Amygdala (tissue), 56 donors: ENCODE measurements at places on chromosomes 2 and 18.

GRCh38 chr18:3660739-3661515, 211.0 kb downstream of the TGIF1 start:
- no peak for DNase-seq

DNA sequence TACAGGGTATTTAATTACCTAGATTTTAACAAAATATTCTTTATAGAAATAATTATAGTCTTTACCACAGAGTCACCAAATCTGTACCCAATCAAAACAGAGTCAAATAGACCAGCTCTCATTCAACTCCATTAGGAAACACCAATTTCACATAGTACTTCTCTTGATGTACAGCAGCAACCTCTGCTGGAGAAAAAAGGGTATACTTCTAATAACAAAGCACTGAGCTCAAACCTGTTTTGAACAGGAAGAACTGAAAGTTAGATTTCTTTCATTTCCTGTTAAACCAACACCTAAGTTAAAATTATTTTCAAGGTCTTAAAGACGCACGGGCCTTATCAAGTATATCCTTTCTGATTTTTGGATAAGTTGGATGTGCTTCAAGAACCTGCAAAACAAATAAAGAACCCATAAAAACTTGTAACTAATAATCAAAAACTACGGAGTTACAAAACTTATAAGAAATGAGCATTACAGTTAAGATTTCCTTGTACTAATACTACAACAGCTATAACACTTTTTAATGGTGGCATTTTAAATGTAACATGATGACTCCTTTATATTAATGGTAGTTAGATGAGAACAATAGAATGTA, 79.0 kb downstream of the TTC21B start:
- no peak for DNase-seq

- no peak for DNase-seq
Measured at GRCh38 chr2:109148991-109149645, 20.1 kb downstream of the SH3RF3 start.

DNA sequence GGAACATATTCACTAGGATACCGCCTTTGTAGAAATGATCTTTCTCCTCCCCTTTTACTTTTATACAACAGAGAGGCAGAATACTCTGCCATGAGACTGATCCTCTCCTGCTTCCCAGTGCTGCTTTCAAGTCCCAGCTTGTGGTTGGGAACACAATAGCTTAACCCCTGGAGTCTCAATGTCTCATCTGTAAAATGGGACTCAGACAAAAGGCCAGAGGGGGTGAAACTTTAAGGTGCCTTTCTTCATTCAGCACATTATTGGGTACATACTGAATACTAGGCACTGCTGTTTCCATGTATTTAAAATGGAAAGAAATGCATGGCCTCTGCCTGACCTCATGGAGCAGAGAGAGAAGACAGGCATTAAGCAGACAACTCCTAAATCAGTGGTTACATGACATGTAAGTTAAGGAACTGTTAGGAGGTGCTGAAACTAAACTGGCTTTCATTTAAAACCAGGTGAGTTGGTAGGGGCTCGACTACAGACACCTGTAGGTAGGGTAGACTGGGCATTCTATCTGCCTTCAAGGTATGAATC, 53.8 kb downstream of the MAP4K4 start:
- DNase-seq = no peak

GRCh38 chr2:130791617-130791939, 36.2 kb downstream of the AMER3 start:
- no peak for DNase-seq

DNA sequence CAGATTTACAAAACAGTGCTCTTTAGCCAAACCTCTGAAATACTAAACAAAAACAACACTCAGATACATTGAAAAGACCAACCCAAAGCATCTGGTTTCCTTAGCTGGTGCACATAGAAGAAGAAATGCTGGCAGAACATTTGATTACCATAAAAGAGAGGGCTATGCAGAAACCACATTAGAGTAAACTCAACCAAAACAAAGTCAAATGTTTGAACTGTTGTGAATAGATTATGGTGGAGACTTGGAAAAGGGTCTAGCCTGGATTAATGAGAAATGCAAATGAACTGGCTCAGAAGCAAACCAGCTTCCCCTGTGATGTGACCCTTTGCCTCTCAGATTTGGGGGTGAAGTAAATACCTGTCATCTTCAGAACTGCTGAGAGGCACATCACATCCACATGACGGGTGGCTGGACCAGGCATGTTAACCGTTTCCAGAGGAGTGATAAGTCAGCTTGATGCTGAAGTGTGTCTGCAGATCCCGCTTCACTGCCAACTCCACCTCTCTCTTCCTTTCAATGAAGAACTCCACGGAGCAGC, 153.0 kb downstream of the NRP2 start:
- DNase-seq = no peak

DNA sequence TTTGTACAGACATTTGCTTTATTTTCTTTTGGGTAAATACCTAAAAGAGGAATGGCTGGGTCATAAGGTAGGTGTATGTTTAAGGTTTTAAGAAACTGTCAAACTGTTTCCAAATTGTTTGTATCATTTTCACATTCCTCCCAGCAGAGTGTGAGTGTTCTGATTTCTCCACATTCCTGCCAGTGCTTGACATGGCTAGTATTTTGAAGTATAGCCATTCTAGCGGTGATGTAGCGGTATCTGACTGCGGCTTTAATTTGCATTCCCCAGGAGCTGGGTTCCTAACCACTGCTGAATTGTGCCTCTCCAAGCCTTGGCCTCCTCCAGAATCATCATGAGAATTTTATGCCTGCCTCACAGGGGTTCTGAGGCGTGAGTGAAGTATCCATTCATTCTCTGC, 61.8 kb upstream of the ARL4C start:
- no peak for DNase-seq

GRCh38 chr2:223315813-223316212, 263.8 kb downstream of the KCNE4 start:
- no peak for DNase-seq
